ENCODE measurements at places on chromosomes 6 and 20.

DNA sequence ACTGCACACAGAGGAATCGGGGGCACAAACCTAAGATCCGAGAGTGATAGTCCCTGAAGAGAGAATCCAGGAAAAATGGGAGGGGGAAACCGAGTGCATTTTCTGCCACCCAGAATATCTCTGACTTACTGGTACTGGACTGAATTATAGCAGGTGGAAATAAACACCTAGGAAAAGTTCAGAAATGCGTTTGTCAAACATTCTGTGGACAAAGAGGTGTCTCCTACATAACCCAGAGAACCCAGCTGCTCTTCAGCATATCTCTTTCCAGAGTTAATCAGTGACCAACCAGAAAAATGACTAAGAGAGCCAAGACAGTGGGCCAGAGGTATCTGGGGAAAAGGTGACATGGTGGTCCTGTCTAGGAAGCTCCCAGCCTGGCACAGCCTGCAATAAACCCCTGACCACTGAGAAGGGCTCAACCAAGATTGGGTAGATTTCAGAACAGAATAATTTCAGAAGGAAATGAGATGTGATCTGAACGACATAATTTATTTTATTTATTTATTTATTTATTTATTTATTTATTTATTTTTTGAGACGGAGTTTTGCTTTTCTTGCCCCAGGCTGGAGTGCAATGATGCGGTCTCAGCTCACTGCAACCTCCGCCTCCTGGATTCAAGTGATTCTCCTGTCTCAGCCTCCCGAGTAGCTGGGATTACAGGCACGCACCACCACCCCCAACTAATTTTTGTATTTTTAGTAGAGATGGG, 6.0 kb upstream of the VNN1 start:
- ATAC-seq = no peak

DNA sequence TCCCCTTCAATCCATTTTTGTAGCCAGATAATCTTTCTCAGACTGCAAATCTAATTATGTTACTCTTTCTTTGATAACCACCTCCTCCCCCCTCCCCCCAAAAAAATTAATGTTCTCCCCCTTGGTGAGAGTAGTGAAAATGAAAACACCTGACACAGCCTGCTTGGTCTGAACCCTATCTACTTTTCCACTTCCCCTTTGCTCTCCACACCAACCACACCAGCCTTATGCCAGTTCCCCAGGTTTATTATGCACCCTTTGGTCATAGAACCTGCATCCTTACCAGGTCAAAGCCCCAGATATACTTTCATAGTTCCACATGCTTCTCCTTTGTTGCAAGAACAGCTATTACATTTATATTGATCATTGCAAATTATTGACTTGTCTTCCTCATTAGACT, 19.4 kb downstream of the PFDN4 start:
- ATAC-seq = no peak

DNA sequence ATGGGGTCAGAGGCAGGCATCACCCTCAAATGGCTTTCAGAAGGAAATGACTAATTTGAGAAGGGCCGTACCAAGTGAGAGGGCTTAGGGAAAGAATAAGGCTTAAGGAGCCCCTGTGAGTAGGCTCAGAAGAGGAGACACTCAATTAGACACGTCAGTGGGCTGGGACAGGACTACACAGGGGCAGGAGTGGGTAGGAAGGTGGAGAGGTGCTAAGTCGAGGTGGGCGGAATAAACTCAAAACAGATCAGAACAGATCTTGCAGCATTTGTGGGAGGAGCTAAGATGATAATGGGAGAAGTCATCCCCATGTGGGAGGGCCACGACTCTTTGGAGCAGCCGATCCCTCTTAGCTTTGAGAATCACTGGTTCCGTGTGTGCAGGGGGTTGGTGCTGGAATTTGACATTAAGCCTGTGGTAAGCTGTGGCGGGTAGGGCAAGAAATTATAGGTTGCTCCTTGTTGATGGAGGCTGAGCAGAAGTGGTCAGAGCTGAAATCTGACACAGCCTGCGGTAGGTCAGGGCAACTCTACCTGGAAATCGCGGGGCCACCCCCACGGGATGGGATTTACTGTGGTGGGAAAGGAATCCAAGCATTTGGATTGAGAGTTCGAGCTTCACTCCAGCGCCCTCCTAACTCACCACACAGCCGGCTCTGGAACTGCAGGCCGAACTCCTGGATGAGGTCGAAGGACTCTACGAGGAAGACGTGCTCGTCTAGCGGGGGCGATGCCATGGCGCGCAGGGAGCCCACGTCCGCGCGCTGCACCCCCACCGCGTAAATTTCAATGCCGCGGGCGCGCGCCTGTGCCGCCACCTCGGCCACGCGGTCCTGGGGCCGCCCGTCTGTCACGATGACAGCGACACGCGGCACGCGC, 2.8 kb upstream of the RBPJL start:
- no peak for ATAC-seq

DNA sequence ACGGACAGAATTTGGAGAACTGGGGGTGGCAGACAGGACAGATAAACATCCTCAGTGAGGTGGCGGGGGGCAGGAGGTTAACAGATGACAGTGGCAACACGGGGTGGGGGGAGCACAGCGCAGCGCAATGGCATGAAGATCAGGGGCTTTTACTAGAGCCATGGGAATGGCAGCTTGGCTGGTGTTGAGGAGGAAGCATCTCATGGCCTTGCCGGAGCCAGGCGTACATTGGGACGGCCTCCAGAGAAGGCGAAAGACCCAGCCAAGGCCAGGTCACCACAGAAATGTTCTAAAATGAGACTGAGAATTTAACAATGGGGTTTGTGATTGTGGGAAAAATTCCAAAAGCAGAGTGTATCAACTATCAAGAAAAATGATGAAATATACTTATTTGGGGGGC, 173.0 kb downstream of the PRKN start:
- no peak for ATAC-seq

DNA sequence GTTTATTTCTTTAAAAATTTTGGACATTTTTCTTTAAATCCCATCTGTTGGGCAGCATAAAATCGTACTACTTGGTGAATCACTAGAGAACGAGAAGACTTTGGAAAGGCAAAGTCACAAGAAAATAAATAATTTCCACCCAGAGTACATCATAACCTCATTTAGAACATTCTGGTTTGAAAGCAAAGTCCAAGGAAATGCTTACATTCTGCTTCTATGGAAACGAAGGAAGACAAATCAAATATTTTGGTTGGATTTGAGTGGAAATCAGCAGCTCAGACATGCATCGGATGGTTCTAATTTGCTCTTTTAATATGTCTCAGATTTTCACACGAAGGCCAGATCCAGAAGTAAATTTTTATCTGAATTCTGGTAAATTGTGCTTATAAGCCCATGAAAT, 60.7 kb upstream of the LTV1 start:
- ATAC-seq = no peak

DNA sequence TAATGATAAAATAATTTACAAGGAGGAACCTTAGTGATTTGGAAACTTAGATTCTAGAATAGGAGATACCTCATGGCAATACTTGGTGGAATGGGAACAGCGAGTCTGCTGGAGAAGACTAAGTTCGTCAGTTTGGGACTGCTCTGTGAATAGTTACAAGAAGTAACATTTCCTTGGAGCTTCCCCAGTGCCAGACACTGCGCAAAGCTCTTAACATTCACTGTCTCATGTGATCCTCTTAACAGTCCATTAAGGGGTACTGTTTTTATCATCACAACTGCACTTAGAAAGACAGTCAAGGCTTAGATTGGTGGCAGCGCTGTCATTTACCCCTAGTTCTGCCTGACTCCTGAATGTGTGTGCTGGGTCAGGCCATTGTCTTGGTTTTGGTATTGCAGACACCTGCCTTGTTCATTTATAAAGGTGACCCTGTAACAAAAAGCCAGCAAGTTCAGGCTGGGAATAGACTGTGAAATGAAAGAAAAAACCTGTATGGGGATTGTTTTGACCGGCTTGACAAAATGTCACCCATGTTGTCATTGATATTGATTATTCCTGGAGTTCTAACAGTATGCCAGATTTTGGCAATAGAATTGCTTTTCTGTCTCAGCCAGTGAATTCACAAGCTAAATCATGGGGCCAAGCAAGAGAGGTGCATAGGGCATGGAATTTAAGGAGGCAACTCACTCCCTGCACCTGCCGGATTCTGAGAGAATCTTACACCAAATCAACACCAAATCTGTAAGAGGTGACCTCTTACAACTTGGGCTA, 118.4 kb downstream of the SASH1 start:
- no peak for ATAC-seq

DNA sequence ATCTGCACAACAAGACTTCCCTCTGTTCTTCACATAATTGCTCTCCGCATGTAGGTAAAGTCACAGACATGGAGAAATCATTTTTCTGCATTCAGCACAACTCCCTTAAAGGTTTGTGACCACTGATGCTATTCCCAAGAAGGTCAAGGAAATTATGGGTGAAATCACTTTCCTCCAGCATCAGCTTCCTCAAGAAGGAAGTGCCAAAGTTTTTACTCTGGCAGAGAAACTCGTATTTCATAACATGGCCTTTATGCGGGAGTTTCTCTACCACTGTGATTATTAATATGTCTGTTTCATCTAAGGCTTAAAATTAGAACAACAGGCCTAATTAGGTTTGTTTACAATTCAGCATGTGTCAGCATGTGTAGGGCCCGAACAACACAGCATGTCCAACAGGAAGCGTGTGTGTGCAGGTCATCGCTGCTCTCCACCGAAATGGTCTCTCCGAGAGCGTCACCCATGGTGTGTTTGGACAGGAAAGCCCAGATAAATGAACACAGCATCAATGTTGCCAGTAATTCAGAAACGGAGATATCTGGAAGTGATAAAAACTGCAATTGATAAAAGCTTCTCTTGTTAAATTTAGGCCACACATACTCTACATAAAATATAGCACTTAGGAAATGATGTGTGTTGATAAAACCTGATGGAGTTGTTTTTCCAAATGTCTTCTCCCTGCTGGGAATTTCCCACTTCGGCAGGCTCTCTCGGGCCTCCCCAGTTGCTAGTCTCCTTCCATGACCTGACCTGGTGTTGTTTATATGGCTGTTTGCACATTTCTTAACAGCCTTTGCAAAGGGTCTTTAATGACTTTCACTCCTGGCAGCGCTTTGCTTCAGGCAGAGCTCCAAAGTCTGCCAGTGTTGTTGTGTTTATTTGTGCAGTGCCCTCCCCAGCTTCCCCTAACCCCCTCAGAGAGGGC, 265.1 kb upstream of the CEP162 start:
- ATAC-seq = no peak

DNA sequence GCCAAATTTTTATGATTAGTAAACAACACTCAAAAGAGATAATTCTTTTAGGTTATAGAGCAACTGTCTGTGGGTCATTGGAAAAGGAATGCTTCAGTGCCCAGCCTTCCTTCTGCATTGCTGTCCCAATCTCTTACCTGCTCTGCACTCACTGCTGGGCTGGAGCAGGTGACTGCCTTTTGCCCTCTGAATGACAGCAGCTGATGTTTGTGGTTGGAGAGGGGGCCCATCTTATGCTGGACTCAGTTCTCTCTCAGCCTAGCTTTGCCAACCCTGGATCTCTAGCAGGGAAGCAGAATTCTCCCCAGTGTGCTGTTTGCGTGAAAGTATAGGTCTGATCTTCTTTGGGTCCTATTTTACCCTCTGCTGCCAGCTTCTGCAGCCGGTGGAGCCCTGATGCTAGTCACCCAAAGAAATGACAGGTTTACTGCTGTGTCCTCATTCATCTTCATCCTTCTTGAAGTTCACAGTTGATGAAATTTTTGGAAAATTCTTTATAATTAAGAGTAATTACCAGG, 193.5 kb downstream of the ARID1B start:
- no peak for ATAC-seq

- no peak for ATAC-seq
Measured at GRCh38 chr6:4660377-4661321, 115.6 kb upstream of the CDYL start.

DNA sequence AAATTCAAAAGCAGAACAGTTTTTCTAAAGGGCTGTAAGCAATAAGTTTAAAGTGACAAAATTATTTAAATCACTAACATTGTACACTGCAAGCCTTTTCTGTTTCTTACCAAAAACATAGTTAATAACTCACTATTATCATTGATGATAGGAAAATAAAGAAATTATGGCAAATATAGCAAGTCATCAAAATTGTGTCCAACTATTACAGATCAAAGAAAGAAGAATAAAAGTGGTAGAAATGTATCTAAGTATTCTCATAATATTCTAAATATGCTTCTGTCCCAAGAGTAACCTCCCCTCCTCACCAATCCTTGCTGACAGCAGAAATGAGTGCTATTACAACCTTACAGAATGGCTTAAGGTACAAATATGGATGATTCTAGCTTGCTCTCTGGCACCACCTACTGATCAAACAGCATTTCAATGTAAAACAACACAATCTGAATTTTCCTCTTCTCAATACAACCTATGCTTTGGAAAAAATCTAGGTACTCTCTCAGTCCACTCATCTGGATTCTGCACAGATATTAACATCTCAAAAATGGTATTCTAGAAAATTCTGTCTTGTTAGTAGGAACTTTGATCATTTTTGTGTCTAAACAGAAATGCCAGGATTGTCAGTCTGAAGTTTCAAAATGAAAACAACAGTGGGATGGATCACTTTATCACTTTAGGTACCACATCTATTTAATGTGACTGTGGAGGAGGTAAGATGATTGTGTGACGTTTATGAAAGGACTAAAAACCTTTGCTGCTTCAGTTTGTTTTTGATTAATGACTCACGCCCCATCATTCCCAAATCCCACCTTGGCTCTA, 40.9 kb downstream of the ZFP64 start:
- ATAC-seq = peak; percentile 29

All from esophagus mucosa (tissue), 1 donor.